Left cardiac atrium (tissue), 4 donors: ENCODE measurements at places on chromosomes 6 and 20.

- no peak for DNase-seq
Measured at GRCh38 chr6:157272866-157273755, 50.2 kb downstream of the TMEM242 start.

DNA sequence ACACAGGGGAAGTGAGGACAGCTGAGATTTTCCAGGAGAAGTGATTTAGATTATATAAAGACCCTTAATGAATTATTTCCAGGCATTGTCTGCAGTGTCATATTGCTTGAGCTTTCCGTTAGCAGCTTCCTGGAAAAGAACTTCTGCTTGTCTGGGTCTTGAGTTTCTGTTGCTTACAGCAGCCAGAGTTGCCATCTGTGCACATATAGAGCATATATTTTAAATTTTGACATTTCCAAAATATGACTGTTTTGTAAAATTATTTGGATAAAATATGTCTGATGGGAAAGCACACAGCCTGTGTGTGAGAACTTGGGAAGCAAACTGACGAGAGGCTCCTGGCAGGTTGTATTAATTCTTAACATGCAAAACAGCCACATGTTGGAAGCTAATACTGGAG is 21.0 kb upstream of the NKX2-2 start:
- no peak for DNase-seq

GRCh38 chr6:128519132-128519930 is 1.1 kb downstream of the PTPRK start:
- peak; percentile 46 for DNase-seq

DNA sequence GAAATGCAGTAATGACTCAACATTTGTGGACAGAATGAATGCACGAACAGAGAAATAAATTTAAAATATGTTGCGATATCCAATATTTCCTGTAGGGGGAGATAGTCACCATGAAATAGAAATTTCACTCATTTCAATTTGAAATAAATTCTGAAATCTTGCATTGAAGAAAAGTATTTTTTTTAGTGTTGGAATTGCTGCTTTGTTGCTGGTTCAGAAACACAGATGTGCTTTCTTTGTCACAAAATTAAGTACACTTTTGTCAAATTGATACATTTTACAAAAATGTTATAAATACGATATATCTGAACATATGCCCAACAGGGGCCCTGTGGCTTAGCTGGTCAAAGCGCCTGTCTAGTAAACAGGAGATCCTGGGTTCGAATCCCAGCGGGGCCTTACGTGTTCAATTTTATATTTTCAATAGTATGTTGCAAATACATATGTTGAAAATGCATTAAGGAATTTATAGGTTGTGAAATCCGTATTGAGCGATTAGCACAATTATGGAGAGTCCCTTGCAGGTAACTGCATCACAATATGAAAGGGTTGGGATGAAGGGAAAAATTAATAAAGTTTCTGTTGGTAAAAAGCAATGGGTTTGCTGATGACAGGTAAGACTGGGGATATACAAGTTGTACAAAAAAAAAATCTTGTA is 85.4 kb upstream of the PRSS16 start:
- DNase-seq: no peak

DNA sequence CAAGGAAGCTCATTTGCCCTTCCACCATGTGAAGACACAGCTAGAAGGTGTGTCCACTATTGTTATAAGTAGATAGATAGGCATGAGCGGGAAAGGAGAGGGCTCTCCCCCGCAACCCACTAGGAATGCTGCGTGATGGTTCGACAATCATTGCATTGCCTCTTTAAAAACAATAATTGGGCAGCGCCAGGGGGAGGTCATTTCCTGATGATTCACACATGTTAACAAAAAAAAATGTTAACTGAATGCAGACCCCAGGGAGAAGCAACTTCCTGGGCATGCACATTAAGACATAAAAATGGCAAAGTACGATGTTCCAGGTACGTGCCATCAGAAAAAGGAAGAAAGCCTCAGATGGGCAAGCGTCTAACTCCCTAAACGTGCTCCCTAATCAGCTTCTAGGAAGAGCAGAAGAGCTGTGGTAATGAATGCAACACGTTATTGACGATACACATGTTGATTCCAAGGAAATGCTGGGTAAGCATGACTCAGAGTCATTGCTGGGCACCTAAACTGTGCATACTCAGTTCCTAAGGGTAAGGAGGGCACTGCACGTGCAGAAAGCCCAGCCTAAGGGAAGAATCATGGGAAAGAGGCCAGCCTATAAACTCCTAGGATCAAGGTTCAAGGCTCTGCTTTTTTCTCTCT is 113.7 kb downstream of the FAM217A start:
- DNase-seq: no peak

DNA sequence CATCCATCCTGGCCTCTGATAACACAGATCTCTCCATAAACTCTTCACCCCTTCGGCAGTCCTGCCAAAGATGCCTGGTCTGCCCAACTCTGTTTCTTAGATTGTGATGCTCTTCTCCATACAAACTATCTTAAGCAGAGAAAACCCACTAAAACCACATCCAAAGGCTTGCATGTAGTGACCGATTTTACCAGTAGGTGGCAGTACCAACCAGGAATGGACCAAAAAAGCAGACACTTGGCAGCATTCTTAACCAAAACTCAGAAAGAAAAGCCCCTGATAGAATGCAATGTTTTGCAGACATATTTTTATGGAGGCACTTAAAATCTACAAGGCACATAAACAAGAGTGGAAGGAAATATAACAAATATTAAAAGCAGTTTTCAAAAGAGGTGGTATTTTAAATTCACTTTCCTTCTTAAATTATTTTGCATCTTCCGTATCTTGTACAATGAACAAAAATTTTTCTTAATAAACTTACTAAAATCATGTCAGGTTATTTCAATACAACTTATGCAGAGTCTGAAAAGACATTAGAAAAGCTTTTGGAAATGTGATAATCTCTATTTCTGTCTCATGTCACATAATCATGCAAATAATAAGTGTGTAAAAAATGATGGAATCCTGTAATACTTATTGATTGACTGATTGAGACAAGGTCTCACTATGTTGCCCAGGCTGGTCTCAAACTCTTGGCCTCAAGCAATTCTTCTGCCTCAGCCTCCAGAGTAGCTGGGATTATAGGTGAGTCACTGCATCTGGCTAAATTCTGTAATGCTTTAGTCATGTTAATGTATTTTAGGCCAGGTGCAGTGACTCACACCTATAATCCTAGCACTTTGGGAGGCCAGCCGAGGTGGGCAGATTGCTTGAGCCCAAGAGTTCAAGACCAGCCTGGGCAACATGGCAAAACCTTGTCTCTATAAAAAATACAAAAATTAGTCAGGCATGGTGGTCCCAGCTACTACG is 29.4 kb downstream of the LRP11 start:
- DNase-seq: peak; percentile 29

DNA sequence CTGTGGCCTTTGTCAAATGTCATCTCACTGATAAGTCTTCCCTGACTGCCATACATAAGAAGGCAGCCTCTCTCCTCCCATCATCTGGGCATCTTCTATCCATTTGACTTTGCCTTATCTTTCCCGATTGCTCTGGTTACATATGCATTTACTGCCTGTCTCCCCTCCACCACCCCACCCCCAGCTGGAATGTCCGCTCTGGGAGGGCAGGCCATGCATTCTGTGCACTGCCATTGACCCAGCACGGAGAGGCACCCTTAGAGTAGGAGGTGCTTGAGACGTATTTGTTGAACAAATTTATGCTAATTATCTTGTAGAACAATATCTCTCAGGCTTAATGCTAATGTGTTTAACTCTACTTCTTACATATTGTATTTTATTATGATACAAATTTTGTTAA is 183.9 kb upstream of the HDAC2 start:
- DNase-seq: no peak

DNA sequence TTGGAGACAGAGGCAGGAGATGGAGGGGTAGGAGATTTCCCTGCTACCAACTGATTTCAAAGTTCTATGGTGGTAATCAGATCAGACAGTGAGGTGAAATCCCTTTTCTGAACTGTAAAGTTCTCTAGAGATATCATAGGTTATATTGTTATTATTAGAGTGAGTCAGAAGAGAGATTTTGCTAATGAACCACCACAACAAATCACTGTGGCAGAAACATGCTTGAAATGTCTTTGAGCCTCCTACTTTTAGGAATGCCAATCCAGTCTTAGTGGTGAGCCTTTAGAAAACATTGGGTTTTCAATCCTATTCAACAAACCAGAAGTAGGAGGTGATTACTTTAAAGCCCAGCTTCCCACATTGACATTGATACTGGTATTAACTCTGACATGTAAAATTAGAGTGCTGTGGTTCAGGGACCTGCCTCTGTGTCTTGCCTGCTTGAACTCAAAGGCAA is 136.7 kb upstream of the CNR1 start:
- DNase-seq: no peak

DNA sequence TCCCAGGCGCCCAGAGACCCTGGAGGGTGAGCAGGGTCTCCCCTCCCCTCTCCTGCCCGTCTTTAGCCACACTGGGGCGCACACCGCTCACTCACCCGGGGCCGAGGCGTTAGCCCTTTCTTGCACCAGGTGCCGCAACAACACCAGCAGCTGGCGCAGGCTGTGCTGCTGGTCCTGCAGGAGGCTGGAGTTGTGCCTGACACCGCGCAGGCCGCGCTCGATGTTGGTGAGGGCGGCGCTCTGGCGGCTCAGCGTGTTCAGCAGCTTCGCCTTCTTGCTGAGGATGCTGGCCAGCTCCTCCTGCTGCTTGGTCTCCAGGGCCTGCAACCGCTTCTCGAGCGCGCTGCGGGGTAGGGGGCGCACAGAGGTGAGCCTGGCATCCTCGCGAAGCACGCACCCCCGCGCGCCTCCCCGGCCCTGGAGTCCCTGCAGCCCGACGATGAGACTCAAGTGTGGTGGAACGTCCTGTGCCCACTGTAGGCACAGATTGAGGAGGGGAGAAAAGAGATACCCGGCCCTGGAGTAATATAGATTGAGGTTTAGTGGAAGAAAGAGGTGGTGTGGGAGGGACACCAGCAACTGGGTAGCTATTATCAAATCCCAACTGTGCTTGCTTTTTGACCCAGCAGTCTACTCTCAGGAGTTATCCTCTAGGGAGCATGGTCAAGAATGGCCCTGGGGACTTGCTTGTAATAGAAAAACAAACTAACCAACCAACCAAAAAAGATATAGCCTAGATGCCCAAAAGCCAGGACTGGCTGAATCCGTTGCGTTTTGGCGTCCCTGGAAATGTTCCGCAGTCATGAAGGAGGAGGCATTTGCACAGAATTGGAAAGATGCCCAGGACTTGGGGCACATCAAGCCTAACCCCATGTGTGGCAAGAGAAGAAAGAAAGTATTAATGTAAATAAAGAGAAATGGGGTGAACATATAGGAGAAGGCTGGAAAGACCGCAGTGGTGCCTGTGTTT is 30.9 kb downstream of the ANGPT4 start:
- DNase-seq: peak; percentile 66

GRCh38 chr6:109236115-109237076 is 141.1 kb downstream of the CEP57L1 start:
- DNase-seq: no peak

GRCh38 chr6:23659125-23659524 is 466.9 kb upstream of the NRSN1 start:
- DNase-seq: no peak

GRCh38 chr6:4931530-4932227 is 72.2 kb downstream of the RPP40 start:
- no peak for DNase-seq

DNA sequence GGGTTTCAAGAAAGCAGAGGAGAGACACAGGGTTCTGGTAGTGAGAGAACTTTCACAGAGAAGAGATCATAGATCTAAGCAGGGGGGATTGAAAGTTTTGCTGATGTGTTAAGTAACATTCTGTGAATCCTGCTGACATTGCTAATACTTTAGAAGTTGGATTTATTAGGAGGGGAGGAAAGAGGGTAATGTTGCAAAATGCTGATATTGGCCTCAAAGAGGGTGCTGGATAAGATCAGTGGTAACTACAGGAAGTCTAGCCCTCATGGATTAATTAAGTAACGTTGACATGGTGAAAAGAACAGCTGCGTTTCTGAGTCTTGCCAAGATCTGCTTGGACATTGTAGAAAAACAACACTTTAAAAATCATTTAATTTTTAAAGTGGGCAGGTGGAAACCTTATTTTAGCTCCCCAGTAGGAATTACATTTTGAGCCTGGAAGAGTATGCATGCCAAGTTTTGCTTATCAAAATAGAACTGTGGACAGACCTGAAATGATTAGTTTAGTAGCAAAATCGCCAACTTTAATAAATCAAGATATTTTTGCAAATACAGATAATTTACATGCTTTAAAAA is 606.0 kb upstream of the HTR1E start:
- no peak for DNase-seq

- peak; percentile 29 for DNase-seq
Measured at GRCh38 chr20:47392015-47392720, 35.7 kb upstream of the ZMYND8 start.

DNA sequence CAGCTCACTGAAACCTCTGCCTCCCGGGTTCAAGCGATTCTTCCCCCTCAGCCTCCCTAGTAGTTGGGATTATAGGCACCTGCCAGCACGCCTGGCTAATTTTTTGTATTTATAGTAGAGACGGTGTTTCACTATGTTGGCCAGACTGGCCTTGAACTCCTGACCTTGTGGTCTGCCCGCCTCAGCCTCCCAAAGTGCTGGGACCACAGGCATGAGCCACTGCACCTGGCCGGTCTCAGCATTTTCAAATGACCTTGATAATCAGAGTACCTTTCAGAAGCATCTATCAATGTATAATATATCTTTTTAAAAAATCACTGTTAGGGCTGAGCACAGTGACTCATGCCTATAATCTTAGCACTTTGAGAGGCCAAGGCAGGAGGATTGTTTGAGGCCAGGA is 143.0 kb downstream of the DOK5 start:
- DNase-seq: no peak

DNA sequence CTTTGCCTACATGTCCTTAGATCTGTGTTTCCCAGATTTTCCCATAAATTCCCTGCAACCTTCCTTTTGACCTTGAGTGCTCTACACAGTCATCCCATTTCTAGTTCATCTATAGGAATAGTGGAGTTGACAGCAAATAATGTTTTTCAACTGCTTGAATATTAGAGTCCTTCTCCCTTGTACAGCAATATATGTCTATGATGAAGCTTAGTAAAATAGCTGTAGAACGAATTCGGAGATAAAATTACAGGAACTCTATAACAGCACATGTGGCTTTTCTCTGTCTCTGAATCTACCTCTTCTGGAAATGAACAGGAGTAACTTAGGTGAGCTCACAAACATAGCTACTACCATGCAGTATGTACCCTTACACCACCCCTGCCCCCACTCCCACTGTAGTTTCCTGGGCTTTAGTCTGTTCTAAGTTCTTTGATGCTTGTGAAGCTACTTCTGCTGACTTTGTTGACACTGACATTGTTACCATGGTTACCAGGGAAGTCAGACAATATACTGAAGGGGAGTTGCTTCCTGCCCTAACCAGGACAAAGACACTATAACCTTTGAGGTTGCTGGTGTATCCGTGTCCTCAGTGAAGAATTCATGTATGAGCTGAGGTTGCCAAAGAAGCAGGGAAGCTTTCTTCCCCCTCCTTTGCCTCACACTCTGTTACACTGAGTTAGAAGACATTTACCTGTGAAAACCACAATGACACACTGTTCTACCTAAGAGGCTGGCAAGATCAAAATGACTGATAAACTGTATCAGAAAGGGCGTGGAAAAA is 35.8 kb upstream of the SHLD1 start:
- no peak for DNase-seq
